NB4 (cell line): ENCODE measurements at places on chromosomes 2 and 18.

DNA sequence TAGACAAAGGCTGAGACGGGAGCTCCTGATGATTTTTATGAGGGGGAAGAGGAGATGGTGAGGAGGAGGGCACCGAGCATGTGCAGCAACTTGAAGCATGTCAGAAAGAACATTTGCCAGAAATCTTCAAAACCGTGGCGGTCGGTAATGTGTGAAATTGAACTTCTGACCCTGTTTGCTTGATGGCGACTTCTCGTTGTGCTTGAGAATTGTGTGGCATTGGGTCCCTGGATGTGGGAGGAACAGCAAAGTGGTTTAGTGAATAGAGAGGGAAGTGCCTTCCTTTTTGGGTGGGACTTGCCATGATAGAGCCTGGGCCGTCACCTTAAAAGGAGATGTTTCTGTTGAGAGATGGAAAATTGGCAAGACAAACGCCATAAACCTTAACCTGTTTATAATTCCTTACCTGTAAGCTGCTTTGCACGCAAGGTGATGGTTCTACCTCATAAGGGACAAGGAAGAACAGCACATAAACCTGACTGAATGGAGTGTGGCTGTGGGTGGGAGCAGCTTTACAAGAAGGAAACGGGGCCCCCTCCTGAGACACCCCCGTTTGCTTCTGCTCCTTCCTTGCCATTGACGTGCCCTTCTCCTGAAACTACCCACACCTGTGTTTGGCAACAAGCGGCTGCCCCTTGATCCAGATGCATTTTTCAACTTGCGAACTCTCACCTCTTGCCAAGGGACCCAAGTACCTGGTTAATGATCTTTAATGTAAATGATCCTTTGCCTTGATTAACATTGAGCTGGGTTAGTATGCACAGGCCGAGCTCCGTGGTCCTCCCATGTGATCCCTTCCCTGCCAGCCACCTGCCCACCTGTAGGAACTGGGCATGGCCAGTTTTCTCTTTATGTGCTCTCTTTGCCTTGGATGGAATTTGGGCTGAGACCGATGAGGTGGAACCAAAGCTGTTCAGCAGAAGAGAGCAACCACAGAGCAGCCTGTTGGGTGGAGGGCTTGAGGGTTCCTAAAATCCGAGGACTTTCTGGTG lies 153.2 kb downstream of the NEDD4L start:
- no peak for DNase-seq

GRCh38 chr2:16682431-16683118 lies 16.9 kb upstream of the CYRIA start:
- no peak for DNase-seq

GRCh38 chr2:44510246-44510645 lies 148.5 kb downstream of the CAMKMT start:
- no peak for DNase-seq

DNA sequence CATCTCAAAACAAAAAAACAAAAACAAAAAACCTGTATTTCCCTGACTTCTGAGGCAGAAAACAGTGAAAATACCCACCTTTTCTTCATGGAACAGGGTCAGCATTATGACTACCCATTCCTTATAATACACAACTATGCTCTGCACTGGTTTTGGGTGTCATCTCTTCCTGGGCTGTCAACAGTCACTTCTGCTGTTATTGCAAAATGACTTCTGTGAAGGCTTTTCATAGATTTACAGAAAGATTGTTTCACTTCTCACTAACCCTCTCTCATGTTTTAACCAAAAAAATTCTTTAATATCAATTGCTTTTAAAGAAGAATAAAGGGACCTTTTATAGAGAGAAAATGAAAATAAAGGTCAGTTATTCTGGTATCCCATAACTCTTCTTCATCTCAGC lies 26.5 kb upstream of the PIK3C3 start:
- DNase-seq, result no peak

GRCh38 chr2:119223521-119224390 lies at the start of gene STEAP3:
Gene STEAP3 (plus strand): TSS chr2:119223834. CDS start chr2:119231013, 7,179 bp downstream.
- DNase-seq, result peak; percentile 96

DNA sequence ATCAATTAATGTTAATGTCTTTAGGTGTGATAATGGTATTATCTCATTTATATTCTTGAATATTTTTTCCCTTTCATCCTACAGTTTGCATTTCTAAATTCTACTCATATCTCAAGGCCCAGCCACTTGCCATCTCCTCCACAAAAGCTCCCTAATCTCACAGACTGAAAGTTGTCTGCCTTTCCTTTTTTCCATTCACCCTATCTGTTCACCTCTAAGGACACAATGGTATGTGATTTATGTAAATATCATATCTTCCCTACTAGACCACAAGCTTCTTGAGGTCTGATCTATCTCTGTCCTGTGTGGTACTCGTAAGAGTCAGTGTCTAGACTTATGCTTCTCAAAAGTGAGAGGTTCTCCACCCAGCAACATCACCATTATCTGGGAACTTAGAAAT lies 3.9 kb upstream of the SPC25 start:
- no peak for DNase-seq

DNA sequence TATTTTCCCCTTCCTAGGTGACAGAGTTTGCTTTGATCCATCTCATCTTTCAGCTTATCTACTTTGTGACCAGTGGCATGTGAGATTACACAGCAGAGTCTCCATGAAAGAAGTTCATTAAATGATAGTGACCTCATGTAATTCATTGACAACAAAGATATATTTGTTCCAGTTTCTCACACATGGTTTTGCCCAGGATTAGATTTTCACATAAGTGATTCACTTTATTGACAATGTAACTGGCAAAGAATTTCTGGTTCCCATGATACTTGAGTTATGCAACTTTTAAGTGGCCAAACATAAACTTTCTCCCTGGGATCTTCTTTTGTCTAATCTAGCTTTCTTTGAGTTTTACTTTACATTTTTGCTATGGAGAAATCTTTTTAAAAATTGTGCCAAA lies 50.0 kb downstream of the MC4R start:
- DNase-seq, result no peak

DNA sequence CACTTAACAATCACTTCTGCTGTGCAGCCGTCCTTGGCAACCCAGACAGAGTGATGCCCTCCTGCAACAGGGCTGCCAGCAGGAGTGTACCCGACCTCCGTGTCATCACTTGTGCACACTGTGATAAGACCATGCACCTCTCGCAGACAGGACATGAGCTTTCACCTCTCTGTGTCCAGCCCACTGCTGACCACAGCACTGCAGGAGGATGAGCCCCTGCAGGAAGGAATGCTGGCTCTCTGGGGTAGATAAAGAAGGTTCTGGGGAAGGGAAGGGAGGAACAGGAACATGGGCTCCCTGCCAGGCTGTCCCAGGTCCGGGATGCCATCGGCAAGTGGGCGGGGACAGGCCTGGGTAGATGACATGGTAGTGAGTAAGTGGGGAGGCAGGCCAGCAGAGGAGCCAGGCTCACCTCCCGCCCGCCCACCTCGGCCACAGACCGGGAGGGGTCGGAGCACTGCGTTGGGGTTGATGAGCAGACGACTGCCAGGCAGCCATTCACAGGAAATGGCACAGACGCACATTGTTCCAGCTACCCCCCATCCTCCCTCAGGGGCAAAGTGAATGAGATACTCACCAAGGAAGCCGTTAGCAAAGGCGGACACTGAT lies 18.6 kb upstream of the COL6A3 start:
- DNase-seq, result no peak

DNA sequence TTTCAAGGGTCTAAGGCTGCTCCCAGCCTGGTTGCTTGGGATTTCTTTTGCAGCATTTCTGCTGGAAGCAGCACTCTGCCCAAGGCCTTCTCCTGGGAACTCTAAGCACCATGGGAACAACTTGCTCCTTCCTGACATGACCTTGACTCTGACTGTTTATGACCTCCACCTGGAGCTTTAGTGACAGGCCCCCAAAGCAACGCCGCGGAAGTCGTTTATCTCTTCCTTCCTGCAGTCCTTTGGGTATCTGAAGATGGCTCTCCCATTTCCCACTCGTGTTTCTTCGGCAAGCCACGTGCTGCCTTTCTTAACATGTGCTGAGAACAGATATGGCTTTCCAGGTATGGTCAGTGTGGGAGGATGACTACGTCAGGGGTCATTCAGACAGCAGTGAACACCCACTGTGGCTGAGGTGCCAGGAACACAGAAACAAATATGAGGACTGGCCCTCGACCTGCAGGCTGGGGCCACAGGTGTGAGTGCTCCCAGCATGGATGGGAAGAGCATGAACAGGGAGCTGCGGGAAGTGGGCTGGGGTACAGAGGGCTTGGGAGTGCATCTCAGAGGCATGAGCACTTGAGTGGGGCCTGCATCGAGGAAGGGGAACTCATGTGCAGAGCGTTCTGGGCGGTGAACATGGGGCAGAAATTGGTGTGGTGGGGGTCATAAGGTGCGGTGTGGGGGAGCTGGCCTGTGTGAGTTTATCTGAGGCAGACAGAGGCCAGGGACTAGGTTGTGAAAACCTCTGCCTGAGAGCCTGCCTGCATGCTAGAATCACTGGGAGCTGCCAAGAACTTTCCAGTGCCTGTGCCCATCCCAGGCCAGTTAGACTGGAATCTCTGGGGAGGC lies 140.5 kb downstream of the TSN start:
- DNase-seq, result no peak

- no peak for DNase-seq
Observed at GRCh38 chr18:39721712-39722111, 2156.1 kb upstream of the CELF4 start.

DNA sequence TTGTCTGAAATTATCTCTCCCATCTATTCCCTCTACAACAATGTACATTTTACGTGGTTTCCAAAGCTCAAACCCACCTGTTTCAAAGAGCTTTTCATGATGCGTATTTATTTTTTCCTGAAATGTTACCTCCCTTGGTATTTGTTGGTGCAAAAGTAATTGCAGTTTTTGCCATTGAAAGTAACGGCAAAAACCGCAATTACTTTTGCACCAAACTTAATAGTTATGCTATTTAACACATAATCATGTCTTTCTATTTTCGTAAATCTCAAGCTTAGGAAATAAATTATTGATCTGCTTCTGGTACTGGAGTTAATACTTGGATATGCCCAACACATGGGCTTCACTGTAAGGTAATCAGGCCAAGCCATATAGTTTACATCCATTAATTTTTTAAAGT lies 85.2 kb downstream of the SUCLG1 start:
- no peak for DNase-seq

DNA sequence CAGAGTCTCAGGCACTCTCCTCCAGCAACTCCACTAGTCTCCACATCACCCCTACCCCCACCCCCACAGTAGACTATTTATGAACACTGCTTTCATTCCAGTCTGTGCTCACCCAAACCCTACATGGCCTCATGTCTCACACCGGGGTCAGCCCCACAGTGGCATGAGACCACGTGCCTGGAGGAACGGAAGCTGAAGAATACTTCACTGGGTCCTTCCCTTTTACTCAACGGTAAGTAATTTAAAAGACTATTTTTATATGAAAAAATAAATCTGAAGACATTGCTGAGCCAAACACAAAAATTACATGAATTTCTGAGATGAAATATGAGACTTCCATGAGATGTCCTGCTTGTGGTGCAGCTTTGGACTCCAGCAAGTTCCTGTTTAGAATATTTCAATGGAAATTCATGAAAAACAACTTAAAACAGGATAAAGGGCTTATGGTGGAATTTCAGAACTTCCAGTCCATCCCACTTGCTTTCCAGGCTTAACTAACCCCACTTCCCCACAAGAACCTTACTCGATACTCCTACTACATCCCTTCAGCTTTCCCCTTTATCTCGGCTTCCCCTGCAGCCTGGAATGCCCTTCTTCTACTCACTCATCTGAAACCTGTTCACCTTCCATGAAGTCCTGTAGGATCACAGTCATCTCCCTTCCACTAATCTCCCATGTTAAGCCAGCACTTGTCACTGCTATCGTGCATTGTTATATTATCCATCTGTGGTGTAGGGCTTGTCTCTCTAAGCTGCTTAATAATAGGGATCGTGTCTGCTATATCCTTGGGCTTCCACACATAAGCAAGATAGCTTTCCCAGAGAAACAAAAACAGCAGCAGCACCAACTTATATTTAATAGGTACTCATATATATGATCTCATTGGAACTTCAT lies 47.9 kb downstream of the SLC14A1 start:
- no peak for DNase-seq

GRCh38 chr18:78073275-78073674 lies 823.6 kb downstream of the GALR1 start:
- peak; percentile 13 for DNase-seq

- DNase-seq, result no peak
Observed at GRCh38 chr2:120522151-120522751, 176.3 kb downstream of the INHBB start.

GRCh38 chr18:68991286-68991685 lies 193.4 kb downstream of the CCDC102B start:
- DNase-seq, result peak; percentile 48

DNA sequence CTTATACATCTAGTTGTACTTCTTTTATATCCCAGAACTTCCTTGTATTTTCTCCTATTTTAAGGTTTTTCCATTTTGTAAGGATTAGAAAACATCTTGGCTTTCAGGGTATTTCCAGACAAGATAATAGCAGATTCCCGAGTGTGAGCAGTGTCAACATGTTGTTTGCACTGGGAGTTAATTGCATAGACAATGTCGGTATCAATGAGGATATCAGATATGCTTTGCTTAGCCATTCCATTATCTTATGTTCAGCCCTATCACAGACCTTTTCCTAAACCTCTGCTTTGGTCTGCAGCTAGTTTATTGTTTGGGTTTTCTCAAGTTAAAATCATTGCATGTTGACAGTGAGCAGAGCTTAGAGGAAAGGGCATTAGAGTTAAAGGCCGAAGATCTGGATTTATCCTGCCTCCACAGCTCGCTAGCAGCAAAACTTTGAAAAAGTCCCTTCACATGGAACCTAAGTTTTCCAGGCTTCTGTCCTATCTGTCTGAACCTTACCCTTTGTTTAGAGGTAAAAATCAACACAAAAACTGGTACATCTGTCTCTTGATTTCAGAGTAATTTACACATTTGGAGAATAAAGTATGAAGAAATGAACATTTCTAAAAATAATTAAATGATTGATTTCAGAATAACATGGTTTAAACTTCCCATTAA lies 355.4 kb downstream of the KIAA1328 start:
- no peak for DNase-seq

DNA sequence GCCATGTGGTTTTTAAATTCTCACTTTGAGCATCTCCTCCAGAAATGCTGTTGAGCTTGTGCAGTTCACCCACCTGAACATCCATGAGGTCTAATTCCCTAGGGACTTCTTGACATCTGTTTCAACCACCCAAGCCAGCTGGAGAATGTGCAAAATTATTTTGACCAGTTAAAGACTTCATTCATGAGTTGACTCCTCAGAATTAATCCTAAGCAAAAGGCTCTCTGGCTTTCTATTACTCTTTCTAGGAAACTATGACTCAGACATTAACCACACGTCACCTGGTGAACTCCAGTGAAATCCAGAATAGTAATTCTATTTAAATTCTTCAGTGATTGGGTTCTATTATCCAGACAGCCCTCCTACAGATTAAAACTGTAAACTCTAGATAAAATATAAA lies 247.5 kb downstream of the NBAS start:
- no peak for DNase-seq

GRCh38 chr18:21669736-21670285 lies 34.8 kb downstream of the ABHD3 start:
- no peak for DNase-seq

GRCh38 chr2:140747665-140748064 lies 1383.2 kb downstream of the LRP1B start:
- no peak for DNase-seq
